ENCODE measurements at places on chromosomes 16 and 17.
A peak's percentile ranks its signal among the peaks of the same experiment; 100 is the strongest.

GRCh38 chr16:87919681-87919994 is 16.7 kb downstream of the CA5A start:
- no peak for DNase-seq

DNA sequence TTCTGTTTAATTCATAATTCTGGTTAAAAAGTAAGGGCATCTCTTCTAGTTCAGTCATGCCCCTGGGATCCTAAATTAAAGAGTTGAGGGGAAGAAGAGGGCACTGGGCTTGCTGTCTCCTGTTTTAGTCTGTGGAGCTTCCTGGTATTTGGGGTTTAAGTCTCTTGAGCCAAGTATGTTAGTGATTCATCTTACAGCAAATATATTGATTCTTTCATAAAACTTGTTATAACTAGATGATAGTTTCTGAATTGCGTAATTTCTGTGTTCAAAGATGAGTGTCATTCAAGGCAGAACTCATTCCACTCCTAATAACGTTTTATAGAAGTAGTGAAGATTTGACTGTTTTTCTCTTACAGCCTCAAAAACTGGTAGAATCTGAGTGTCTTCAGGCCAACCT is 1.7 kb downstream of the TXNDC17 start:
- no peak for DNase-seq

GRCh38 chr16:27237219-27238015 is 31.2 kb downstream of the NSMCE1 start:
- no peak for DNase-seq

DNA sequence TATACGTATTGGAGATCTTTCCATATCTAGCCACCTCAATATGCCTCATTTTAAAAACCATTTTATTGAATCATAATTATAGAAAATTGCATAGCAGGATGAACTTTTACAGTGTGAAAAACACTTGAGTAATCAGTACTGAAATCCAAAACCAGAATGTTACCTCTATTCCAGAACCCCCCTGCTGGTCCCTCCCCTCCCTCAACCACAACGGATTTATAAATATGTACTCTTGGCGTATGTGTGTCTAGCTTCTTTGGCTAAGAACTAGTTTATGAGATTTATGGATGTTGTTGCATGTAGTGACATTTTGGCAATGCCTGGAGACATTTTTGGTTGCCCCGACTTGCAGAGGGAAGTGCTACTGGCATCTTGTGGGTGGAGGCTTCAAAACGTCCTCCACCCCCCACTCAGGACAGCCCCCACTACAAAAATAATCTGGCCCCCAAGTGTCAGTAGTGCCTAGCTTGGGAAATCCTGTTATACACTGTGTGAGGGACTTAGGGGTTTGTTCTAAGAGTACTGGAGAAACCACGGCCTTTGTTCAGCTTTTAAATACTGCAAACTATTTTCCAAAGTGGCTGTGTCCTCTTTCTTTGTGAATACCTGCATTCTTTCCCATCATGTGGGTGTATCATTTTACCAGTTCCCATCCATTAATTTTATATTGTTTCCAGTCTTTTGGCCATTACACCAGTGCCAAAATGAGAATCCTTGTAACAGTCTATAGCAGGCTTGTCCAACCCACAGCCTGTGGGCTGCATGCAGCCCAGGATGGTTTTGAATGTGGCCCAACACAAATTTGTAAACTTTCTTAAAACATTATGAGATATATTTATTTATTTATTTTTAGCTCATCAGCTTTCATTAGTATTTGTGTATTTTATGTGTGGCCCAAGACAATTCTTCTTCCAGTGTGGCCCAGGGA is 23.7 kb downstream of the ITPRIPL2 start:
- no peak for DNase-seq

GRCh38 chr17:2303204-2304188 is at the start of the genes SMG6 and SRR:
SMG6 (minus strand) TSS chr17:2303785; CDS start chr17:2303720, 65 bp downstream.
SRR (plus strand) TSS chr17:2303950; CDS start chr17:2315561, 11,611 bp downstream.
- DNase-seq = peak; percentile 99

- no peak for DNase-seq
These were observed 33.2 kb upstream of the MEAK7 start for GRCh38 chr16:84537491-84538151.

- DNase-seq = no peak
These were observed 9.2 kb downstream of the IKZF3 start for GRCh38 chr17:39854909-39855308.

DNA sequence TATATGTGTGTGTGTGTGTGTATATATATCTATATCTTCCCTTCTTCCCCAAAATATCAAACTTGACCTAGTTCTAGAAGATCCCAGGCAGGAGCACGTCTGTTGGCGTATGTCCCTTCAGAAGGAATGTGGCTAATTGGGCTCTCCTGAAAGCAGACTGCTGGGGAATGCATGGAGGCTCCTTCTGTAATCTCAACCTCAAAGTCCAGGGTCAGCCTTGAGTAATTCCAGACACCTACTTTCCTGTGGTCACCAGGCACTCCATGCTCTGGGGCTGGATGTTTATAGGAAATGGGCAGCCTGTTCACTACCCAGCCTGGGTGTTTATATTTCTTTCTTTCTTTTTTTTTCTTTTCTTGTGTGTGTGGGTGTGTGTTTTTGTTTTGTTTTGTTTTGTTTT is 13.4 kb downstream of the BCO1 start:
- DNase-seq = no peak

Measured in ecto neural progenitor cell (in vitro differentiated cells).